ENCODE measurements at places on chromosomes 4 and X. TPM values are rescaled to one million over a fixed set of nuclear protein-coding genes. Genes with fewer than 3 reads are reported as not detected.
A peak's percentile ranks its signal among the peaks of the same experiment; 100 is the strongest.

DNA sequence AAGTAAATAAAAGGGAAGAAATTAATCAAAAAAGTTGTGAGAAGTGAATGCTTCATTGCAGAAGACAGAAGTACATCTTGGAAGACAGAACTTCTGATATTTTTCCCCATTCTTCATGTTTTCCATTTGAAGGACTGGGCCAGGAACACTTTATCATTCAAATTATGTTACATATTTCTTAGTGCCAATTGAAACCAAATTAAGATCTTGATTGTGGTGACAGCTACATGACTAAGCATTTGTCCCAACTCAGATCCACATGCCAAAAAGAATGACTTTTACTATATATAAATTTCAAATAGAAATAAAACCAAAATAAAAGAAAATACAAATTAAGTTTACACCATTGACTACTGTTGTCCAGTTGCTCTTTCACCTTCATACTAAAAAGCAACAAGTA, 14.0 kb upstream of the FGF5 start:
- ATAC-seq, result no peak

- peak; percentile 9 for ATAC-seq
Measured at GRCh38 chr4:152022543-152022942, 261.7 kb upstream of the GATB start.

Gene CFI
- total RNA-seq, result 7.5 TPM

DNA sequence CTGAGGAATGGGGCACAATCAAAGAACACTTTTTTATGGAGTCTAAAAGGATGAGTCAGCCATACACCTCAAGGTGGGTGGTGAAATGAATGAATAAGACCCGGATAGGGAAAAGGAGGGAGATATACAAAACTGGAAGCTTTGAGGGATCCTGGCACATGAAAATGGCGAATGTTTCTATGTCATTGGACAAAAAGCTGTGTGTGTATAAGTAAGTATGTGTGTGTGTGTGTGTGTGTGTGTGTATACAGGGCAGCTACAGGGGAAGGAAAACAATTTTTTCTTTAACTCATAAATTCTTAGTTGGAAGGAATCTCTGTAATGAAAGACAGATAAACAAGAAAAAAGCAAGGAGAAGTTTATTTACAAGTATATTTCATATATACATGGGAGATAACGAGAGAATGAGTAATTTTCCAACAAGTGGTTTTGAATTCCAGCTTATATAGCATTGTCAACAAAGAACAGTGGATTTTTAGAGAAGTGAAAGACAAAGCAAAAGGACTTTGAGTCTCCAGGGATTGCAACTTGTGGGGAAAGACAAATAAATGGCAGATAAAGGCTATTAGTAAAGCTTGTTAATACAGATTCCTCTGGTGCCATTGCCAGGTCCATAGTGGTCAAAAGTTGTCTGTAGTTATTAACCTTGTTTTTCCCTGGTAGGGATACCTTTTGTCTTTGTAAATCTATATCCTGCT, 99.7 kb downstream of the MMRN1 start:
- ATAC-seq, result no peak

DNA sequence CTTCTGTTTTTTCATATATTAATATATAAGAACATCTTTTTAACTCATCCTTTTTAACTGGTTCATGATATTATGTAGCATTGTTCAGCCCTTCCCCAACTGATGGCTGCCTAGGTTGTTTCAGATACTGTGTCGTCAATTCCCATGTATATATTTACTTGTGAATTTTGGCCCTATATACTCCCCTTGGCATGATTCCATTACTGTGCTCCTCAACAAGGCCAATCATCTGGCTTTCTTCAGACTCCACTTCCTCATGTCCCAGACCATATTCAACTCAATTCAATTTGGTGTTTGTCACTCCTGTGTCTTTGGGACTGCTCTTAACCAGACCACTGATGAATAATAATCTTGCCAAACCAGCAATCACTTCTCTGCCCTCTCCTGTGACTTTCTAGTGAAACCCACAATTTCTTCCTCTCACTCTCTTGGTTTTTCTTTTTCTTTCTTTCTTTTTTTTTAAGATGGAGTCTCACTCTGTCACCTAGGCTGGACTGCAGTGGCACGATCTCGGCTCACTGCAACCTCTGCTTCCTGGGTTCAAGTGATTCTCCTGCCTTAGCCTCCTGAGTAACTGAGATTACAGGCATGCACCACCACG, 2.7 kb upstream of the WDR45 start:
- no peak for ATAC-seq

Gene YY2
- total RNA-seq, result 4.3 TPM

- ATAC-seq, result peak; percentile 56
Measured at GRCh38 chrX:39149761-39150160, 348.5 kb downstream of the MID1IP1 start.

Gene NUDT6
- total RNA-seq, result 14.5 TPM

DNA sequence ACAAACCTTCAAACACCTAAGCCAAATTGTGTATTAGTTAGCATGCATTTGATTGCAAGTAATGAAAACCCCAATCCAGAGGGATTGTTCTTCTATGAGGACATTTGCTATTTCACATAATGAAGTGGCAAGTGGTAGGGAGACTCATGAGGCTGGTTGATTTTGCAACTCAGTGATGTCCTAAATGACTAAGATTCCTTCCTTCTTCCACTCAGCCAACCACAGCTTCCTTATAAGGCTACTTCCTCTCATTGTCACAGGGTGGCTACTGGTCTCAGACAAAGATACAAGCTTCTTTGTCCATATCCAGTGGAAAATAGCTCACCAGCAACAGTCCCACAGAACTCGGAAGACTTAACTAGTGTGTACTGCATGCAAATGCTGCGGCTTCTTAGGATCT, 5.3 kb upstream of the OTC start:
- ATAC-seq, result no peak

DNA sequence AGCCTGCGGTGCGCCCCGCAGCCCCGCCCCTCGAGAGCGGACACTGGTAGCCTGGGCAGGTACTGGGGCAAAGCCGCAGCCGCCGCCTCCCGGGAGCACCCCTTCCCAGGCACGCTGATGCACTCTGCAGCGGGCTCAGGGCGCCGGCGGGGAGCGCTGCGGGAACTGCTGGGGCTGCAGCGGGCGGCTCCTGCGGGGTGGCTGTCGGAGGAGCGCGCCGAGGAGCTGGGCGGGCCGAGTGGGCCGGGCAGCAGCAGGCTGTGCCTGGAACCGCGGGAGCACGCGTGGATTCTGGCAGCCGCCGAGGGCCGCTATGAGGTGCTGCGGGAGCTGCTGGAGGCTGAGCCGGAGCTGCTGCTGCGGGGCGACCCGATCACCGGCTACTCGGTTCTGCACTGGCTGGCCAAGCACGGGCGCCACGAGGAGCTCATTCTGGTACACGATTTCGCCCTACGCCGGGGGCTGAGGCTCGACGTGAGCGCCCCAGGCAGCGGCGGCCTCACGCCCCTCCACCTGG, 401 bp downstream of the SOWAHD start:
- ATAC-seq, result peak; percentile 62

DNA sequence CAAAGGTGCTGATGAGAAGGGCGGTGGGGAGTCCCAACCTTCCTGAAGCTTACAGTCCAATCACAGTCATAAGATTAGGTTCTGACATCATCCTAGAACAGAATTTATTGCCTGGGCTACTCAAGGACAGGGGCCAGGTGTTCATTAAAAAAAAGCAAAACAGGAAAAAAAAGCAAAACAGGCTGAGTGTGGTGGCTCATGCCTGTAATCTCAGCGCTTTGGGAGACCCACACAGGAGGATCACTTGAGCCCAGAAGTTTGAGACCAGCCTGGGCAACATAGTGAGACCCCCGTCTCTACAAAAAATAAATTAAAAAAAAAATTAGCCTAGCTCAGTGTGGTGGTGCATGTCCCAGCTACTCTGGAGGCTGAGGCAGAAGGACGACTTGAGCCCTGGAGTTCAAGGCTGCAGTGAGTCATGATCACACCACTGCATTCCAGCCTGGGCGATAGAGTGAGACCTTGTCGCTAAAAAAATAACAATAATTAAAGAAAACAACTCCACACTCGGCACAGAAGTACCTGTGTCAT, 3.0 kb downstream of the RAB9A start:
- no peak for ATAC-seq

DNA sequence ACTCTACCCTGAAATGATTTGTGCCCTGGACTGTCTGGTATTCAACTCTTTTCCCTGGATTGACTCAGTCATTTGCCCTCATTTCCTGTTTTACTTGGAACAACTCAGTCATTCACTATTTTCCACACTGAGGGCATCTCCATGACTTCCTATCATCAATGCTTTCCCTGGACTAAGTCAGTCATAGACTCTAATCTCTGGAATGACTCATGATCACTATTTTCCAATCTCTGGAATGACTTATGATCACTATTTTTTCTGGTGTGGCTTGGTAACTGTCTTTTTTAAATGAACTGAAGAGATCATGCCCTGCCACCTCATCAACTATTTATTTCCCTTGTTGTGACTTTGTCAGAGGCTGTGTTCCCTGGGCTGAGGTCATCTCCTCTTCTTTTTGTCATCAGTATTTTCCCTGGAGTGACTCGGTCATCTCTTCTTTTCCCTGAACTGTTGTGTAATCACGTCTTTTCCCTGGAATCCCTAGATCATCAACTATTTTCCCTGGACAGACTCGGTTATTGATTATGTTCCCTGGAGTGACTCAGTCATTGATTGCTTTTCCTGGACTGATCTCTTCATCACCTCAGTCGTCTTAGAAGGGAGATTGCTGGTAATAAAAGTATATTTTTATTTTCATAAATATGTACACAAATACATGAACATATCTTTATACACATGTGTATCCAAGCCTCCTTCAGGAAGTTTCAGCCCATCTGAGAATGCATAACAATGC, 327.1 kb upstream of the VCX start:
- ATAC-seq, result no peak

DNA sequence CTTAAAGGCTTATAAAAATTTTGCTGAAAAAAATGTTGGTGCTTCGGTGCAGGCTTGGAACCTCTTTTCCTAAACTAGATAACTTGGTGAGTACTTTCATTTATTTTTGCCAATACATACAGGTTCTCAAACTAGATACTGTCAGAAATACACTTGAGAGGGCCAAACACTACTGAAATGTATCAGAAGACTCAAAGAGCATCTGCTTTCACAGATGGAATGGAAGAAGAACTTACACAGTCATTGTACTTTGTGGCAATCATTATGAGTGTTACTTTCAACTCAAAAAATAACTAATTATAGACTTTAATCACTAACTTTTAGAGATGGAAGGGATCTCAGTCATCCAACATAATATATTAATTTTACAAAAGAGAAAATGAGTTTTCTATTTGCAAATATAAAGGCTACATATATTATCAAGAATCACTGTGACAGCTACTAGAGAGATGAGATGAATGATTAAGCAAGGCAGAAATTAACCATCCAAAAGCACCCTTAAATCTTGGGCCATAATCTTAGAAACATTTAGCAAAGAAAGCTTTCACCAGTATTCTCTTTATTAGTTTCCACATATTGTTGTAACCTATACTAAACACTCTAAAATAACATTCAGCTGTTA, 1.0 kb downstream of the ENAM start:
- no peak for ATAC-seq

GRCh38 chr4:73407227-73407673, 3.2 kb downstream of the ALB start:
- ATAC-seq, result no peak

DNA sequence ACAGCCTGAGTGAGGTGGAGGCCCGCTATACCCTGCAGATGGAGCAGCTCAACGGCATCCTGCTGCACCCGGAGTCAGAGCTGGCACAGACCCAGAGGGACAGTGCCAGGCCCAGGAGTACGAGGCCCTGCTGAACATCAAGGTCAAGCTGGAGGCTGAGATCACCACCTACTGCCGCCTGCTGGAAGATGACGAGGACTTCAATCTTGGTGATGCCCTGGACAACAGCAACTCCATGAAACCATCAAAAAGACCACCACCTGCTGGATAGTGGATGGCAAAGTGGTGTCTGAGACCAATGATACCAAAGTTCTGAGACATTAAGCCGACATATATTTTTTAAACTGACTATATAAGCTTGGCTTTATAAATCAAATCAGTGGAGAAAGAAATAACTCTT, 73.3 kb upstream of the HHIP start:
- no peak for ATAC-seq

- no peak for ATAC-seq
Measured at GRCh38 chr4:177051473-177052060, 258.1 kb upstream of the NEIL3 start.

Gene P2RY10
- total RNA-seq, result not detected

DNA sequence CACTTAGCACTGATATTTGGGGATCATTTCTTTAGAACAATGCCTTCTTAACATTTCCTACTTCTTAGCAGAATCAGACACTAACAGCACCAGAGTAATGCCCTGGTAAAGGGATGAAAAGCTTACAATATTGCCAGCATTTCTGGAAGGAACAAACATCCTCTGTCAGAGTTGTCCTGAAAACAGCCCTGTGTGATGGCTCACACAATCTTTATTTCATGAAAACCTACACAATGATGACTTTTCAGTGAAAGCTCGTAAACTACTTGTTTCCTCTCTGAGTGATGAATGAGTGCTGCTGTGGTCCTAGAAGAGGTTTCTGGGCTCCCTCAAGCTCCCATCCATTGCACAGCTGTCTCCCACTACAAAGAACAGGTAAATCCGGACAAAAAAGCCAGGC, 52.8 kb downstream of the GPC4 start:
- no peak for ATAC-seq

GRCh38 chr4:54754394-54754793, 96.6 kb downstream of the KIT start:
- no peak for ATAC-seq

GRCh38 chrX:119880552-119881437, 9.2 kb downstream of the NDUFA1 start:
- ATAC-seq, result peak; percentile 89

Gene FRG2
- total RNA-seq, result not detected

DNA sequence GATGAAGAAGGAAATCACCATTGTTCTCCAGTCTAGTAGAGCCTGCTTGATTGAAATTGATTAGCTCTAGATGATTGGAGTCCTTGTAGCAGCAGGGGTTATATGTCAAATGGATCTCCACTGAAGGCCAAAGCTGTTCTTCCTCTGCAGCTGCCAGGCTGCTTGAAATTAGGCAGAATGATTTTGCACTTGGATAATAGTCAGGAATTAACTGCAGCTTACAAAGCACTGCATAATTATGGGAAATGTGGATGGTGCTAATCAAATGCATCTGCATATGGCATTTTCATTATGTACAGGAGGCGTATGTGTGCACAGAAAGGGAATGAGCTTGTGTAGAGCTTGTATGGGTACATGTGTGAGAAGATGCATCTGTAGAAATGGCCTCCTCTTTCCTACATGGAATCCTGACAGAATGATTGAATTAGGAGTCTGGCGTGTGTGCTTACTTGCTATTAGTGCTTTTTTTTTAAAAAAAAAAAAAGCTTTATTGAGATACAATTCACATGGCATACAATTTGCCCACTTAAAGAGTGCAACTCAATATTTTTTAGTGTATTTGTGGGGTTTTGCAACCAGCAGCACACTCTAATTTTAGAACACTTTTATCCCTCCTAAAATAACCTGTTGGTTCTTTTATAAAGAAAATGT, 65.9 kb downstream of the TMEM131L start:
- peak; percentile 21 for ATAC-seq

Gene BCORL1
- total RNA-seq, result 9.6 TPM

Gene AFF2
- total RNA-seq, result 14.1 TPM

Data from motor neuron (in vitro differentiated cells).